ENCODE measurements at places on chromosomes 16 and 17.

DNA sequence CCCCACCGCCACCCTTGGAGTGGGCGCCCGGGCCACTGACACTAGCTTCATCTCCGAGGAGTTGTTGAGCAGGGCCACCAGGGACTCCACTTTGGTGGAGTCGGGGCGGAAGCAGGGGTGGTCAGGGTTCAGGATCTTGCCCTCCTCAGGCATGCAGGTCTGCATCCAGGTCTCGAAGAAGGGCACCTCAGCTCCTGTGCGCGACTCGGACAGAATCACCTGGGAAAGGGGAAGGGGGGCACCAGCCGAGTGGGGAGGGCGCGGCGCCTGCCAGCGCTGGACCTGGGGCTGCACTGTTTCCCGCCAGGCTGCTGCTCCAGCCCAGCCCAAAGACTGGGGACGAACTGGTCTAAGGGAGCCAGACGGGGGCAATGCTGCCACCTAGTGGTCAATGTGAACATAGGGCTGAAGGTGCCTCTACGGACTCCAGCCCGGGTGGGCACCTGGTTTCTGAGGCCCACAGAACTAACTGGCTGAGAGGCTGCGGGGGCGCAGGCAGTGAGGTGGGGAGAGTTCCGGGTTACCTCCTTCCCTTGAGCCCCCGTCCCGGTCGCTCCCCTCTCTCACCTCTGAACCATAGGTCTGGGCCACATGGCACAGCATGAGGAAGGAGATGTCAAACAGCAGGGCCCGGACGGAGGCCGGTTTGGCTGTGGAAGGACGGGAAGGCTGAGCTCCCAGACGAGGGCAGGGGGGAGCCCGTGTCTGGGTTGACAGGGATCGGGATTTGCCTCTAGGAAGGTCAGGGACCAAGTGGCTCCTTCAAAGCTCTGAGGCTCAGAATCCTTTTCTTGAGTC lies 11.8 kb downstream of the CSF3 start:
- peak; percentile 78 for DNase-seq

- DNase-seq, result no peak
Observed at GRCh38 chr16:67942200-67942509, 1.8 kb downstream of the LCAT start.

GRCh38 chr16:19639986-19640421 lies 78.0 kb downstream of the KNOP1 start:
- DNase-seq, result no peak

- peak; percentile 83 for DNase-seq
Observed at GRCh38 chr17:46266656-46267544, 28.0 kb upstream of the LRRC37A start.

GRCh38 chr16:6837722-6838121 lies 494.9 kb upstream of the RBFOX1 start:
- no peak for DNase-seq

Data from NCI-H146 (cell line).